ENCODE measurements at places on chromosomes 5 and 9.

GRCh38 chr5:89213573-89213972, 330.6 kb upstream of the MEF2C start:
- no peak for DNase-seq

- DNase-seq = no peak
These were observed 28.1 kb upstream of the SPINK4 start for GRCh38 chr9:33211695-33212393.

DNA sequence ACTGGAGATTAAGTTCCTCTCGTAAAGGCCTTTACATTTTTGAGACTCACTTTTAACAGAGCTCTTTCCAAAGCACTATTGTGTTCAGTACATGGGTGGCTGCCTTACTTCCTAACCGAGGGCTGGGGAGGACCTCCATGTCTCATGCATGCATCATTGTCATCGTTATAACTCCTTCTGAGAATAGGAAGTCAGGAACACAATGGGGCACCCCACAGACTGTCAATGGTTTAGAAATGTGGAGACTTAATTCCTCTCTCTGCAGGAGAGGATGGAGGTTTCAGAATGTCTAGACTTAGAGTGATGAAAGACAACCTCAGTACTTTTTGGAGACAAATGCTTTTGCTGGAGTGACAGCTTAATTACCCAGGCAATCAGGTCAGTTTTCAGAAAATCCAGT, 83.9 kb downstream of the PRLR start:
- no peak for DNase-seq

DNA sequence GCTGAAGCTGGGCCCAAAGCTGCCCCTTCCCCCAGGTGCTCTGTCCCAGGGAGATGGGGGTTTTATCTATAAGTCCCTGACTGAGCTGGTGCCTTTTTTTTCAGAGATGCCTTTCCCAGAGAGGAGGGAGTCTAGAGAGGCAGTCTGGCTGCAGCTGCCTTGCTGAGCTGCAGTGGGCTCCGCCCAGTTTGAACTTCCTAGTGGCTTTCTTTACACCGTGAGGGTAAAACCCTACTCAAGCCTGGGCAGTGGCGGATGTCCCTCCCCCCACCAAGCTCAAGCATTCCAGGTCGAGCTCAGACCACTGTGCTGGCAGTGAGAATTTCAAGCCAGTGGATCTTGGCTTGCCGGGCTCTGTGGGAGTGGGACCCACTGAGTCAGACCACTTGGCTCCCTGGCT, 41.3 kb downstream of the CAVIN4 start:
- no peak for DNase-seq

DNA sequence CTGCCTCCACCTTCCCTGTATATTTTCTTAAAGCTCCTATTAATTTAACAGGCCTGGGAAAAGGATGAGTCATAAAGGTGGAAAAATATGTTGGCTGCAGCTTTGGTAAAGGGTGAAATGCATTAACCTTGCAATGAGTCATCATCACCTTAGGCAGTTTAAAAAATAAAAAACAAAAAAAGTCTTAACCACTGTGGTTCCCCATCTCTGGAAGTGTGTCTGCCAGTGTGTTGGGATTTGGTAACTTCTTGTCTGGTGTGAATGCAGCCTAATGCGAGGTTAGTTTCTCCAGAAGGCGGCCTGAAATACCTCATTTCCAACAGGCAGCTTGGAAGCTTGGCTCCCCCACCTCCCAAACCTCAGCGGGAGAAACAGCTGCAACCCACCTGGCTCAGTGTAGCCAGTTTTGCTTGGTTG, 265.3 kb upstream of the GAS1 start:
- no peak for DNase-seq

GRCh38 chr9:16460696-16461095, 409.8 kb downstream of the BNC2 start:
- DNase-seq = no peak

DNA sequence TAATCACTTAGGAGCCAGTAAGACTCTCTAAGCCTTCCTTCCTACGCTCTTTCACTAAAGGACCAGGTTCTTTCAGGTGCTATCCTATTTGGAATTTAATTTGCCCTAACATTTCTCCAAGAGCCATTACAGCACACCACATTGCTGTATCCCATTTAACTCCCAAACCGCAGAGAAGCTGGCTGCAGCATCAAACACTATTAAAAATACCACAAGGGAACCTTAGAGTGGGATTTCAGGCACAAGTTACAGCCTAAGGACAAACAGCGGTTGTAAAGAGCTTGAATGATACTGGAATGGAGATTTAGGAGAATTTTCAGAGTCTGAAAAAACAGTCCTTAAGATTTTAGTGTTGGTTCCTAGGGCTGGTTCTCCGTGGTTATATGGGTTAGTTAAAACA, 566.4 kb downstream of the RAB3C start:
- no peak for DNase-seq

GRCh38 chr9:112887381-112887780, 3.3 kb downstream of the SLC46A2 start:
- DNase-seq = no peak

DNA sequence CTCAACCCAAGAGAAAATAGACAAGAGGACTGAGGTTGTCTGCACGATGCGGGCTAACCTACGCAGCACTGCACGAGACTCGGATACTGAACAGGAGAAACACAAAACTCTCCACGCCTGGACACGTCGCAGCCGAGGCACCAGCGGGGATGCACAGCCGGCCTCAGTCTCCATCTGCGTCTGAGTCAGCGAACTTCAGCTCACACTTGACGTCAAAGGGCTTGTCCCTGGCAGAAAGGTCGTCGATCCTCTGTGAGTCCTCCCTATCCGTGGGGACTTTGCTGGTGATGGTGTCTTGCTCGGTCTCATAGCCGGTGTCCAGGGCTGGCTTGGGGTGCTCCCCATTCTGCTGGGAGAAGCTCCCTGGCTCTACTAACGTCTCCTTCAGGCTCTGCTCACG, 60.2 kb downstream of the SECISBP2 start:
- DNase-seq = no peak

DNA sequence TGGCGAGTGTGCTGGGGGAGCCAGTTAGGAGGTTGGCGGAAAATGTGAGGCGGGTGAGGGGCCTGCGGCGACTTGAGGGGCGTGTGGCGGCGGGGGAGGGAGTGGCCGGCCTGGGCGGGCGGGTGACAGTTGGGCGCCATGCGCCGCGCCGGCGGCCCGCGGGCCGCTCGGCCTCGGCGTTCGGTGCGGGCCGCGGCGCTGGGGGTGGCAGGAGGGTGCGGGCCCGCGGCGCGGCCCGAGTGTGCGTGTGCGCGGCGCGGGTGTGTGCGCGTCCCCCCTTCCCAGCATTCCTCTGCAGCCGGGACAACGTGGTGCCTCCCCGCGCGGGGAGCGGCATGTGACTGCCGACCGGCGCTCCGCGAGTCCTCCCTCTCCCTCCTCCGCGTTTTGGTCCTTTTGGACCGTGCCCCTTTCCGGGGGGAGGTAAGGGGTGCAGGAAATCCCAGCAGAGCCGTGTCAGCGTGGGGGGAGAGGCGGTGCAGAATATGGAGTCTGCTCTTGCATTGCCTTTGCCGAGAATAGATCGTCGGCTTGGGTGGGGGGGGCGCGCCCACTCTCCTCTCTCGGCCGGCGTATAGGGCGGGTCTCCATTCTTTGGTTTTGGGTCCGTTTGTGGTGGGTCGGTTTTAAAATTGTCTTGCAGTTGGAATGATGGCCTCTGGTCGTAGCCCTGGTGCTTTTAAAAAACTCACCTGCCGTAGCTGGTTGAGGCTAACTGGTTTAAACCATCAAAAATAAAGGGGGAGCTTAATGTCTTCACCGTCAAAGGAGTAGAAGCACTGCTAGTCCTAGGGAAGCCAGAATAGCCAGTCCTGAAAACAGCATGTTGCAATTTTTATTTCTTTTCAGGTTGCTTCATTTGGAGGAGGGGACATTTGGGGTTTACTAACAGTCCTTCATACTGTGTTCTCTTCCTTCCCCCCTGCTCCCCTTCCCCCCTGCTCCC, 2.0 kb downstream of the LARP1 start:
- DNase-seq = peak; percentile 41

DNA sequence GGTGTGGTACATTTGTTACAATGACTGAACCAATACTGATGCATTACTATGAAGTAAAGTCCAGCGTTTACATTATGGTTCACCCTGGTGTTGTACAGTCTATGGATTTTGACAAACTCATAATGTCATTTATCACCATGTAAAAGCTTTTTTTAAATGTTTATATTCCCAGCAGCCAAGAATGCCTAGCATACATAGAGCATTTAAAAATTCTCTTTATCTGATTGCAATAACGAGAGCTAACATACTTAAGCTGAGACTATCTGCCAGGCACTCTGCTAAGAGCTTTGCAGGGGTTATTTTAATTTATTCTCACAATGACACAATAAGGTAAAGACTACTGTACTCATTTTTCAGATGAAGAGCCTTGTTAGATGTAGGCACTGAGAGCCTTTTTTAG, 24.1 kb downstream of the PRDM6 start:
- DNase-seq = no peak

- no peak for DNase-seq
These were observed 73.7 kb downstream of the ZNF366 start for GRCh38 chr5:72433522-72433921.

DNA sequence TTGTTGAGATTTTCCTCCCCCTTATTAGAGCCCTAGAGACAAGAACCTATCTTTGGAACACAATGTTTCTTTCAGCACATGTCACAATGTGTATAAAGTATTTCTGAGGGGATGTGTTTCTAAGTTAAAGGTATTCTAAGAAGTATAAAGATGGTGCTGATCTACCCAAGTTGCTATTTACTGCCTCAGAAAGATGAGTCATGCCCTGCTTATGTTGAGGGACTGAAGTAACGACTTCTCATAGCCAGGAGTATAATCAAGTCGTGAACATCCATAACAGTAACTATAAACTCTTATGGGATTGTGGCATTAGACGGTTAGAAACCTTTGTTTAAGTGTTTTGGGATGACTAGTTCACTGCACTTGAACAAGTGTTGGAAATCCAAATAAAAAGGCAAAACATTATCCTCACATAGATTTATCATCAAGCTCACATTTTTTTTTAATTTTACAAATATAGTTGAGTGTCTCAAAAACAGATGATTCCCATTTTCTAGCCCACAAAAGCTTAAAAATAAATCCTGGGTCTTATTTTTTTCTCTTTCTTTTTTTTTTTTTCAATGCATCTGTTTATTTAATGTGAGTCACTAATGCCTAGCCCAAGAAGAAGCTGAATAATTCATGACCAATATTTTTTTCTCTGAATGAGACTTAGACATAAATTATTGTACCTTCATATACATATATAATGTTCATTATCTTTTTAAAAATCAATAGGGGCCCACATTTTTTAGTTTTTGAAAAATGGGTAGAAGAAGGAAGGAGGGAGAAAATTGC, 12.2 kb upstream of the TMEM252 start:
- DNase-seq = no peak

DNA sequence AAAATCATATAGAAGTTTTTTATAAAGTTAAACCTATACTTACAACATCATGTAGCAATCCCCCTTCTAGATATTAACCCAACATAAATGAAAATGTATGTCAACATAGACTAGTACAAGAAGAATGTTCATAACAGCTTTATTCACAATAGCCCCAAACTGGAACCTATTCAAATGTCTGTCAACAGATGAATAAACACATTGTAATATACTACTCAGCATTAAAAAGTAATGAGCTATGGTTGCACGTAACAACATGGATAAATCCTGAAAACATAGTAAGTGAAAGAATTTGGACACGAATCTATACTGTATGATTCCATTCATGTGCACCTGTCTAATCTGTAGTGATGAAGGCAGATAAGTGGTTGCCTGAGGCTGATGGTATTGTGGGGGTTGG, 73.9 kb downstream of the CSNK1G3 start:
- no peak for DNase-seq

DNA sequence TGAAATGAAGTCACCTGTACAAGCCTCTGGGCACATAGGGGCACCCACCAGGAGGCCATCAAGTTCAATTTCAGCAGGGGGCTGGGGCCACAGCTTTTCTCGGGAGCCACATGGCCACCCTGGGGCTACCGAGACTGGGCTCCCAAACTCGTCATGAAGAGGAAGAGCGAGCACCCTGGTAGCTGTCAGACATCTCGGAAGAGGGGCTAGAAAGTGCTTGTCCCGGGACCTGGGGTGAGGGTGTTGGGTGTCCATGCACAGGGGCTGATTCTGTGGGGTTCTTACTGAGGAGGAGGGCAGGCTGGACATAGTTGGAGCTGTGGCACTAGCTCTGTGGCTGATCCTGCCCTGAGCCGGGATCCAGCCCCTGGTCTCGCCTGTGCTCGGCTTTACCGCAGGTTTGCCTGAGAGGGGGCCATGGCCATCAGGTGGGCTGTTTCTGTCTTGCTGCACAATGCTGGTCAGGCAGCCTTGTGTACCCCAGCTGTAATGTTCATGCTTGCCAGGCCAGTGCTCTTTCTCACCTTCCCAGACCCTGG, 70.3 kb downstream of the PHF2 start:
- no peak for DNase-seq

GRCh38 chr9:105290418-105290817, 46.0 kb downstream of the SLC44A1 start:
- no peak for DNase-seq

DNA sequence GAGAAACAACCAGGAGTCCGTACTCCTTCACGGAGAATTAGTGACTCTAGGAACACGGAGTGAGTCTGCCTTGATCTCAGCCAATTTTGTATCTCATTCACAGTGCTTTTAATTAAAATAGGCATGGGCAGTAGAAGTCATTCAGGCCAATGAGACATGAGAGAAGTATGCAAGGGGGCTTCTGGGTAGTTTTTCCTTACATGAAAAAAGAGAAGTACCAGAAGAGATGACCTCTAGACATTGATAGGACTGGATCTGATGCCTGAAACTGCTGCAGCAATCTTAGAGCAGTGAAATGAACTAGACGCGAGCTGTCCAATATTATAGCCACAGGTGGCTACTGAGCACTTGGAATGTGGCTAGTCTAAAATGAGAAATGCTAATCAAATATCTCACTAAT, 187.7 kb upstream of the TLE4 start:
- no peak for DNase-seq

DNA sequence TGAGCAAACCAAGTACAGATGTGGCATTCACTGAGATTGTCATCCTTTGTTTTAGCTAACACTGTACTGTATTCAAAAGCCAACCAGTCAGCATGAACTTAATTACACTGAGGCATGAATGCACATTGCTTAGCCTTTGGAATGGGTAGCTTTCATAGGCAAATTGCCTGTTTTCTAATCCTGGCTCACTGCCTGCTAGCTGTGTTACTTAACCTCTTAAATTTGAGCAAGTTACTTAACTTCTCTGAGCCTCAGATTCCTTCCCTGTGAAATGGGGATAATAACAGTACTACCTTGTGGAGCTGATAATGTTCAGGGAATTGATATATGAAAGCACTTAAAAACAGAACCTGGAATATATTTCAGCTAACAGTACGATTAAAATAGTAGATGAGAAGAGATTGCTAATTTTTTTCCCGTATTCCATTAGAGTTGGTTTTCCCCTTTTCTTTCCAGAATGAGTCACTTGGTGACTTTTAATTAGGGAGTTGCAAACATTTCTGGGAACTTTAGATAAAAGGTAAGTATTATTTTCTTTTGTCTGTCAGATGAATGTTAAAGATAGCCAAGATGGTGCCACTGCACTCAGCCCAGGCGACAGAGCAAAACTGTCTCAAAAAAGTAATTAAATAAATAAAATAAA, 43.9 kb downstream of the ARRDC3 start:
- no peak for DNase-seq
